ENCODE measurements at places on chromosomes 5 and 9.

DNA sequence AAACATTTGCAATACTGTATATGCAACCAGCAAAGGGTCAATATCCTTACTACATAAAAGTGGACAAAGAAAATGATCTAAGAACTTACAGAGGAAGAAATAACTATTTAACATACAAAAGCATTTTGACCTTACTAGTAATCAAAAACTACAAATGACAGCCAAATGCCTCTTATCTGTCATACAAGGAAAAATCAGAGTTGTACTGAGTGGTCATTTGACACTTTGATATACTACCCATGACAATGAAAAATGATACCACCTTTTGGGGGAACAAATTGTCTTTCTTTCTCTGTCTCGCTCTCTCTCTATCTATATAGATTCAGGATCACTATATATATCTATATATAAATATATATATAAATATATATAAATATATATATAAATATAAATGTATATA lies 50.4 kb upstream of the ZSWIM6 start:
- no peak for DNase-seq

- no peak for DNase-seq
Observed at GRCh38 chr5:40428126-40428525, 251.6 kb upstream of the PTGER4 start.

- no peak for DNase-seq
Observed at GRCh38 chr9:17878810-17879370, 300.0 kb downstream of the SH3GL2 start.

DNA sequence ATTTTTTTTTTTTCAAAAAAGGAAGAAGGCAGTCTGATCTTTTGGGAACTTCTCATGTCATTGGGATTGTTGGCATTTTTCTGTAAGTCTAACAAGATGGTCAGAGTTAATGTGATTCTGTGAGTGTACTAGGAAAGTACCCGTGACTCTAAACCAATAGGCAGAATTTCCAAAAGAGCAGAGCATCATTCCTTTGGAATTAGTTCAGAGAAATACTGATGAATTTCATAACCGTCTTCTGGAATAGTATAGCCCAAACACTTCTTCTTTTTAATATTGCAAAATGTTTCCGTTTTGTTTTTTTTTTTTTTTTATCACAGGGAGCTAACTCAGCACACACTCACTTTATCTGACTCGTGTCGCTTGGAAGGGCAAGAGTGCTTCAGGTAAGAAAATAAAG lies 407.4 kb downstream of the DTWD2 start:
- DNase-seq, result no peak

DNA sequence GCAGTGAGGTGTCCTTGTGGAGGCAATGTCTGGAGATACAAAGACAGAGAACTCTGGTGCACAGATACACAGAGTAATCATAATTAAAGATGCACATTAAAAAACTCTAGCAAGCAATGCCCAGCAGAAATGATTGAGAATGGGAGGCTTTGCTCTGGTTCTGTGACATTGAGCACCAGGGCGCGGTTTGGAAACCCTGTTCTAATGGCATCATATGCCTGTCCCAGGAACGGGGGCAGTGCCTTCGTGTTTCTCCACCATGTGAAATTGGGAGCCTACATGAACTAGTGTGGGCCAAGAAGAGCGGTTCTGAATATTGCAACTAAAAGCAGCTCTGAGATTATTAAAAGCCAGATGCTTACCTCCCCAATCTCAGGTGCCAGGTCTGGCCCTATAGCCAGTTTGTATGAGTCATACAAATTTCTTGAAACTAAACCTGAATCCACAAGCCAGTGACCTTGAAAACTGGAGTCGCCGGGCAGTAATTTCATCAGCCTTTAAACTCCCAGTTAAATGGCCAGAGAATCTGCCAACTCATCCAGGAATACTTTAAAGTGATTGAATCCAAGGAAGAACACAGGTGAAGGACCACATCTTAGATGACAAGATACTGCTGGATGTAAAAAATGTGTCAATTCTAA lies 22.2 kb upstream of the CTSL start:
- no peak for DNase-seq

DNA sequence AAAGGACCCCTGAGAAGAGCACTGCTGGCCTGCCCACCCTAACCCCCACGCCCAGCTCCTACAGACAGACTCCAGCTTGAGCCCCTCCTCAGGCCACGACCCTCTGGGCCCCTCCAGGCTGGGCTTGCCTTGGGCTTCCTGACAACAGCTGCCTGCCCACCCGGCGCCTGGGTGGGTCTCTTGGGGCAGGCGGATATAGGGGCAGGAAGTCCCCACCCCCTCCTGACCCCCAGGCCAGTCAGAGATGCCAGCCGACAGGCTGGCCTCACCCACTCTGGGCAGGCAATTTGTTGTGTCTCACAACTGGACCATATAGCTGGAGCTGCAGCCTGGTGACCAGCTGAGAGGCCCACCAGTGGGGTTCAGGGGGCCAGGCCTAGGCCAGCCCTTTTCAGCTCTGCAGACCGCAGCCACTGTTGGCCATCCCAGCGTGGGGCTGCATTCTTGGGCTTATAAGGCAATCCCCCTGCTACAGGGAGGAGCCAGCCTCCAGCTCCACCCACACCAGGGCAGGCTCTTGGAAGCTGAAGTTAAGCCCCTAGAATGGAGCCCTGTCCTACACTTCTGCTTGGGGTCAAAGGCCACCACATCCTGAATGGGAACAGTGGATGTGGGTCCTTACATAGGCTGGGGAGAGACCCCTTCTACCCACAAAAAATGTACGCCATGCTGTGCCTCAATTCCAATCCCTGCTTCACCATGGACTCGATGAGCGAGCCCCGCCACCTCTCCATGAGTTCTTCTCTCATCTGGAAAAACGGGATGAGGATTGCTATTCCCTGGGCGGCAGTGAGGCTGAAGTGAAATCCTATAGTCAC lies 2.0 kb downstream of the PDLIM7 start:
- DNase-seq, result no peak

GRCh38 chr5:72248410-72248981 lies 71.5 kb downstream of the MRPS27 start:
- DNase-seq, result no peak

GRCh38 chr5:143714629-143715028 lies 97.3 kb upstream of the HMHB1 start:
- DNase-seq, result no peak

DNA sequence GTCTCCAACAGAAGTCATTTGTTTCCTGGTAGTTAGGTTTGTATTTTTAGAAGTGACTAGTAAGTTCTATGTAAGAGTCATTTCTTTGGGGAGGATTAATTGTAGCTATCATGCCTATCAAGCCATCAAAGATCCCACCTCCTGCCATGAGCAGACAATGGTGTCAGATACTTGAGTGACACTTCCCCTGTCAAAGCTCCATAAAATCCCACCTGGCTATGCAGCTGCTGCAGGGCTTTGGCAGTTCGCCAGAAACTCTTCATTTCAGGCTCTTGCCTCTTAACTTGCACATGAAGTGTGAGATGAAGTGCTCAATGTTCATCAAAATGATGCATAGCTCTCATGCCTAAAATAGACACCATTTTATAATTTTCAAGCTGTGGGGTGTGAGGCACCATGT lies 312.1 kb downstream of the CDH12 start:
- no peak for DNase-seq

DNA sequence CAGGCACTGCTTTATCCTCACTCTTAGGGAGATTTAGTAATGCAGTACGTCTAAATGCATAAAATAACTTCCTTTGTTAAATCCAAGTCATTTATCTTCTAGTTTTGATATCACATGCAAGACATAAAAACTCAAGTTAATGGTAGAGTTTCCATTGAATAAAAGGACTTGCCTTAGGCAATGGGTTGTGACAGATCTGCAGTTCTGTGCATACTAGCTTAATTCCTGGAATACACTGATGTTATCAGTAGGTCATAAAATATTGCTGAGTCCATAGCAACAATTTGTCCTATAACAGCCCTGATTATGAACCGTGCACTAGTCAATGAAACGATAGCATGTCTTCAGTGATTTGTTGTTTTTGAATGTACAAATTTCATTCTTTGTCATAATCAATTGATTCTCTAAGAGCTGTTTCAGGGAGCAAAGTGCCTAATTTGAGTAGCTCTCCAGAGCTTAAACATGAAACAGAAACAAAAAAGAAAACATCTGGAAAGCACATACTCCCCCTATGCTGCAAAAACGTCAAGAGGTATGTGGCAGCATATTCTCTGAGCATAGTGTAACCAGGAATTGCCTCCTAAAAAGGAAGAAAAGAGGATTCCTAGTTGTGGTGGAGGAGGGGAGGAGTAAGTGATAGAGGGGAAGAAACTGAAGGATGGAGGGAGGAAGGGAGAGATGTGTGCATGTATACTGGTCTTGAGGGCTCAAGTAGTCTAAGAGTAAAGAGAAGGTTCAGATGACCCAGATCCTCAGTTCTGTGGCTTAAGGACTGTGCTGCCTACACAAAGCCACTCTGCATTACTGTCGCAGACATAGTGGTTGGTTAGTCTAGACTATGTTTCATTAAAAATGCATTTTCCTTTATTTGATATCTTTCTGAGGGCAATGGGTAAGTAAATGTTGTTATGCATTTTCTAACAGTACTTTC lies 589.2 kb downstream of the PRR16 start:
- no peak for DNase-seq

DNA sequence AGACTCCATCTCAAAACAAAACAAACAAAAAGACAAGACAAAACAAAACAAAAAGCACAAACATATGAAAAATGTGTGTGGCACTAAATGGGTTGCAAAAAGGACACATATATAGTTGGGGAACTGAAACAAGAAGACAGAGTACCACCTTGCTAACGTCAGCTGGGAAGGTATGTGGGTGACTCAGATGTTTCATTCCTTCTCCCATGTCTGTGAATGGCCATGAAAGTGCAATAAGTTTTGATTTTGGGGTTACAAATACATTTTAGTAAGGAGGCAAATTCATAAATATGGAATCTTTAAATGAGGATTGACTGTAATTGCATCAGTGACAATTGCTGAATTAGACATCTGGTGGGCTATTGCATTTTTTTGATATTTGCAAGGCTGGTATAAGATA lies 81.6 kb upstream of the KLF4 start:
- no peak for DNase-seq

DNA sequence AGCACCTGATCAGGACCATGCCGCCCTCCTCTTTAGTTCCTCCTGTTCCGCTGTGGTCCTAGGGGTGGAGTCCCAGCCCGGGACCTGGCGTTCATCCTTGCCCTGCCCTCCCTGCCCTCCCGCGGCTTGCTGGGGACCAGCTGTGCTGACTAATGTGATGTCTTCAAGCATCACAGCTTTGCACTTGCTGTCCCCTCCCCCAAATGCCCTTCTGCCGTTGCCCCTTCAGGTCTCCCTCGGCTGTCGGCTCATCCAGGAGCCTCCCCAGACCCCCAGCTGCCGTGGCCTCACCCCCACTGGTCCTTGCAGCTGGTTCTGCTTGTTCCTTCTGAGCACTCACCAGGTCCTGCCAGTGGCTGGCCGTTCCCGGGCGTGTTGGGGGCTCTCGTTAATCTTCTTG lies 19.9 kb downstream of the RXRA start:
- DNase-seq, result no peak

DNA sequence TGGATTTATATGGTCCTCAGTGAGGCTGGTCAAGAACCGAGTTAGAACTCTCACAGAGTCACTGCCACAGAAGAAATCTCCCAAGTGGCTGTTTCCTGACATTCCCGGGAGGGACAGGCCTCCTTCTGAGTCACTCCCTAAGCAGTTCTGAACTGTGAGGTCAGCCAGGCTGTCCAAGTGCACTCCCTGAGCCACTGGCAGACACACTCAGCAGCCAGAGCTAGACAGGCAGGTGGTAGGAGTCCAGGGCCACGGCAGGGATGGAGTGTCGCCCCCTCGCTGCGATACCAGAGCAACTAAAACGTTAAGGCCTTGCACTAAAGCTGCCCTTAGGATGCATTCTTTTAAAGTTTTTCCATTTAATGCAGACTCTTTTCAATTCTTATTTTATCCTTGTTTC lies 3.4 kb downstream of the IL4 start:
- no peak for DNase-seq

DNA sequence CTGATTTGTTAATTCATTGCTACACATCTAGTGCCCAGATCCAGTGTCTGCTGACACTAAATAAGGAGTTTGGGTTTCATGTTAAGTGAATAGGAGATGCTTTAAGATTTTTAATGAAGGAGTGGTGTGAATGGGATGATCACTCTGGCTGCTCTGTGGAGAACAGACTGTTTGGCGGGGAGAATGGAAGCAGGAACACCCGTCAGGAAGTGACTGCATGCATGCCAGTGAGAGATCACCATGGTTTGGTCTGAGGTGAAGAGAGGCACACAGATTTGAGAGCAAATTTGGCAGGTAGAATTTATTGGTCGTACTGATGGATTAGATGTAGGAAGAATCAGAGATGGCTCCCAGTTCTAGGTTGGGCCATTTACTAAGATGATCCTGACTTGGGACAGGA lies 19.8 kb downstream of the ATP6V0E1 start:
- no peak for DNase-seq

GRCh38 chr5:74316064-74316603 lies 324.4 kb downstream of the ENC1 start:
- no peak for DNase-seq

DNA sequence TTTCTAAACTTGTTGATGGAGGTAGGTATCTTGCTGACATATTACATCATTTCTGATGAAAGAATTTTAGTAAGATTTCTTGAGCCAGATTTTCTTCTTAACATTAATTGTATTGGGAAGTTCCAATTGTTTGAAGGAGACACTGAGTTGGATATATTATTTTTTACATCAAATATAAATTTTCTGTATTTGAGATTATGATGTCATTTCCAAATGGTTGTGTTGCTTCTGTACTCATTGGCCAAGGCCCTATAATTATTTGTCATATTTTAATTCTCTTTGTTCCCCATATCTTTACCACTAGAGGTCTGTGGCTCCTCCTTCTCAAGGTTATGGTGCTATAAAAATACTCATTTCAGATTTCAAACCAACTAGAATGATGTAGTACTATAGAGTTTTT lies 53.4 kb downstream of the ITGA1 start:
- no peak for DNase-seq

DNA sequence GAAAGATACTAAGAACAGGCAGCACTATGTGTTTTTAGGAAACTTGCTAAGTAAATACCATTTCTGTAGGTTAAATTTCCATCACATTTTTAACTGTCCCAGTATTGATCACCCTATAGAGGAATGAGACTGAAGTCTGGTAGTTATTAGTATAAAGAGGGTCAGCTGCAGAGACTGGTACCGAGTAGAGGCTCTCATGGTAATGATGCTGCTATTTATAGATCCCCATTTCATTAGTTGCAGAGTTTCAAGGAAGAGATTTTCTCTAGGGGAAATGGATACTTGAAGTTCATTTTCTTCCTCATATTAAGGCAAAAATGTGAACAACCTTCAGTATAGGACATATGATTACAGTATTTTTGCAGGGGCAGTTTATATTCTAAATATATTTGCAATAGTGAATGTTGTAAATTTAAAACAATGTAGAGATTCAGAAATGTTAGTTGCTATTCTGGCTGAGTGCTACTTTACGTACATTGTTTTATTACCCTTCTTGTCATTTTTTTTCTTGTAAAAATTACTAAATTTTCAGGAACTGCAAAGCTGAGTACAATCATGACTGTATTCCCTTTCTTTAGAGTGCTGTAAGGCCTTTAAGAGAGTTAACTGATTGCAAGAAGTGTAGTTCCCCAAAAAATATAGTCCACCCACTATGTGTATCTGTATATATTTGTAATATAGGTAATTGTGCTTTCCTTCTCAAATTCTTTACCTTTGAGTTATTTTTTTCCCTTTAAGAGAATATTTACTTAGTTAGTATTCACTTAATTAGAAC lies 14.7 kb downstream of the PBX3 start:
- no peak for DNase-seq

- peak; percentile 41 for DNase-seq
Observed at GRCh38 chr5:151448038-151448985, 909 bp downstream of the SLC36A1 start.

- DNase-seq, result peak; percentile 6
Observed at GRCh38 chr5:179168664-179169063, 108.5 kb downstream of the ZNF354C start.

- no peak for DNase-seq
Observed at GRCh38 chr5:61802456-61802855, 470.4 kb downstream of the ZSWIM6 start.

Data from mesothelial cell of epicardium (in vitro differentiated cells).